Heart left ventricle (tissue), 16 donors: ENCODE measurements at places on chromosomes 4 and X. TPM values are rescaled to one million over a fixed set of nuclear protein-coding genes. Genes with fewer than 3 reads are reported as not detected.

Gene NAA11
- not detected for polyA plus RNA-seq

Gene PLP1
- 2.9 TPM for polyA plus RNA-seq

Gene ATP1B4
- not detected for polyA plus RNA-seq

- no peak for DNase-seq
Measured at GRCh38 chrX:110316351-110317060, 1.4 kb downstream of the AMMECR1 start.

GRCh38 chr4:109184491-109184961 lies 117.9 kb downstream of the COL25A1 start:
- DNase-seq = peak; percentile 41
